ENCODE measurements at places on chromosomes 2 and 18.

DNA sequence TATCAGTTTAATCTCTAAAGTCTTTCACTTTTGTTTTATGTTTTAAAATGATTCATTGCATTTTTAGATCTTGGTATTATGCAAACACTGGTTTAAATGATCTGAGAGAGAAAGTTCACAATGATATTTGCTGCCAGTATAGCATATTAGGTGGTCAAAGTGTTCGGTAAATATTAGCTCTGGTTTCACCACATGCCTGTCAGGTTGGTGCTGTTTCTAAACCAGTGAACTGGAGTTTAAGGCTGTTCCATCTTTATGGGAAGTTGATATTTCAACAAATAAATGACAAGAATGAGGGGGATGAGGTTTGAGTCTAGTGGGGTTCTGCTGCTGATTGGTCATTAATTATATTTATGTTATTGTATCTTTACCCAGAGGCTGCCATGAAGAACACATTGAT lies 436.4 kb downstream of the DCDC2C start:
- DNase-seq, result no peak

GRCh38 chr2:27128668-27129571 lies 5.3 kb downstream of the ABHD1 start:
- no peak for DNase-seq

DNA sequence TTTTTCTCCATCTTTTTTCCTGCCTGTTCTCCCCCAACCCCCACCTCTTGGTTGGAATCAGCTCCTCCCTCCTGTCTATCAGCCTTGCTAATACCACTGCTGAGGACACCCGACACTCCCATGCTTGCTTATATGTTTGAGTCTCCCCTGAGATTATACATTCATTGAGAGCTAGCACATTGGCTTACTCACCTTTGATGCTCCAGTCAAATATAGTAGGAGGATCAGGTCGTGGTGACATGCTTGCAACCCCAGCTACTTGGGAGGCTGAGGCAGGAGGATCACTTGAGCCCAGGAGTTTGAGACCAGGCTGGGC lies 91.5 kb upstream of the CCBE1 start:
- no peak for DNase-seq

GRCh38 chr18:41396861-41397260 lies 558.2 kb upstream of the PIK3C3 start:
- no peak for DNase-seq

GRCh38 chr18:35389095-35389618 lies 12.0 kb upstream of the ZNF396 start:
- DNase-seq, result no peak

All from stimulated activated CD8-positive, alpha-beta memory T cell treated with anti-CD3 and anti-CD28 coated beads, Interleukin-15, amount 100 ng/mL, for 48 hours (primary cell).